Sigmoid colon (tissue), 7 donors: ENCODE measurements at places on chromosomes 16 and 17.

DNA sequence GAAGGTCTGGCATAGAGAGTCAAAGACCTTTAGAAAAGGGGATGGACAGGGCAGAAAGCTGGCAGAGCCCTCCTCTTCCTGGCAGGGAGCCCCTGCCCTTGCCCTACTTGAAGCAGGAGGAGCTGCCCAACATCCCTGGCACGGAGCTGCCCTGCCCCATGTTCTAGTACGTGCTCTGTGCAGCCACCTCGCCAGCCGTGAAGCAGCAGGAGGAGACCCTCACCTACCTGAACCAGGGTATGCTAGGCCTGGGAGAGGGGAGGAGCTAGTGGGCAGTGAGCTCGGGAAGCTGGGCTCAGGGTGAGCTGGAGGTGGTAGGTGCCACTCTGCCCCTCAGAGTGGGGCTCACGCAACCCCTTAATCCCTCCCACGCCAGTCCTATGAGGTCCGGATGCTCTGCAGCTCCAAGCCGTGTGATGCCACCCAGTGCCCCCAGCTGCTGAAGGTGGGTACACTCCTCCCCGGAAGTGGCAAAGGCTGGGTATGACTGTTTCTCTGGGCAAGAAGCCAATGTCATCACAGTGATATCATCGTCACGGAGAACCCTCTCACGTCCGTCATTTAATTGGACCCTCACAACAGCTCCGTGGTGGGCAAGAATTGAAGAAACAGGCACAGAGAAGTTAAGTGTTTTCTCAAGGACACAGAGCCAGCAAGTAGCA, 12.7 kb upstream of the STAC2 start:
- DNase-seq, result no peak

DNA sequence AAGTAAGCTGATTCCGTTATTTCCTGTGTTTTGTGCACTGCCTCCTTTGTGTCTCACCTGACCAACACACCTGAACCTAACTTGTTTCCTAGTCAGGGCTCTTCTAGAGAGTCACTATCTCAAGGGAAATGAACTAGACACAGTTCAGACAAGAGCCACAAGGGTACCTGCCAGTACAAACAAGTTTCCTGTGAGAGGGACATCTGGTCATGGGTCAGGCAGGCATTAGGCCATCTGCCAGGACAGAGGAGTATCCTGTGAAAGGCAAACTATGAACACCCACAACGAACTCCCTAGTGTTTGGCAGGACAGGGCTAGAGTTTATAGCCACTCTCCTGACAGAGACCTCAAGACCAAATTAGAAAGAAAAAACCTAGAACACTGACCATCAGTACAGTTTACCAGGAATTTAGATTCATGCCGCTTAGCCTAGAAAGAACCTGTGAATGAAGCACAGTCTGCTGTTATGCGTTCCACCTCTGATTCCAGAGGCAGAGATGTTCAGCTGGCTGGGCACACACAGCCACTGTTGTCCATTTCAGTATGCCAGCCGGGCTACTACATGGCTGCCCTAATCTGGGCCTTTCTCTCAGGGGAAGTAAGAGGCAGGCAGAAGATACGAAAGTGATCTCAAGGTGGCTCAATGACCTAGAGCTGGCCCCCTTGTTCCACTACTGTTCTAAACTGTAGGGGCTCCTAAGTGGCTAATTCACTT, 20.7 kb upstream of the GLG1 start:
- no peak for DNase-seq

DNA sequence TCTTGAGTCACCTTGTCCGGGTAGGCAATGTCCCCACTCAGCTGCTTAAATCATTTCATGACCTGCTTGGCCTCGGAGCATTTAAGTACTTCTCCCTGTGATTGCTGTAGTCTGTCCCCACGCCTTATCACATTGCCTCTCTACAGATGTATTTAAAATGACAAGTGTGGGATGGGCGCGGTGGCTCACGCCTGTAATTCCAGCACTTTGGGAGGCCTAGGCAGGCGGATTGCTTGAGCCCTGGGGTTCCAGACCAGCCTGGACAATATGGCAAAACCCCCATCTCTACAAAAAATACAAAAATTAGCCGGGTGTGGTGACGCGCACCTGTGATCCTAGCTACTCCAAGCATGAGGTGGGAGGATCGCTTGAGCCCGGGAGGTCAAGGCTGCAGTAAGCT, 1.3 kb upstream of the GJC1 start:
- no peak for DNase-seq

GRCh38 chr16:72588551-72588950, 416.6 kb upstream of the PMFBP1 start:
- no peak for DNase-seq
